ENCODE measurements at places on chromosomes 13 and 19.

GRCh38 chr19:49567861-49568441 lies 12.4 kb downstream of the NOSIP start:
- no peak for DNase-seq

DNA sequence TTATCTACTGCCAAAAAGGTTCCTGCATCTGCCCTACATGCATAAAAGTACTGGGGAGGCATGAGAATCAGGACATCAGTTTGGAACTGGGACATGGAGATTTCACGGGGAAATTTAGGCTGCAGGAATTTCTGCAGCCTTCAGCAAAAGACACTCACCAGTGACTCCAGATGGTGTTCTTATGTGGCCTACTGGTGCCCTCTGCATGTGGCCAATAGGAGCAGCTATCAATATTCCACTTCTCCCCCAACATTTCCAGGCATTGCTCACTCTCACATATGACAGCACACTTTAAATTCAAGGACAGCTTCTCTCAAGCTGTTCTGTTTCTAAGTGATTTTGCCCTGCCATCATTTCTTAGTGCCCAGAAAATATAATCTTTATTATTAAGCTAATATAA lies 570.5 kb upstream of the ARGLU1 start:
- DNase-seq: no peak

GRCh38 chr13:79709471-79709870 lies 228.5 kb downstream of the NDFIP2 start:
- peak; percentile 7 for DNase-seq

- DNase-seq: no peak
These were observed 30.4 kb downstream of the NLRP11 start for GRCh38 chr19:55801416-55801815.

DNA sequence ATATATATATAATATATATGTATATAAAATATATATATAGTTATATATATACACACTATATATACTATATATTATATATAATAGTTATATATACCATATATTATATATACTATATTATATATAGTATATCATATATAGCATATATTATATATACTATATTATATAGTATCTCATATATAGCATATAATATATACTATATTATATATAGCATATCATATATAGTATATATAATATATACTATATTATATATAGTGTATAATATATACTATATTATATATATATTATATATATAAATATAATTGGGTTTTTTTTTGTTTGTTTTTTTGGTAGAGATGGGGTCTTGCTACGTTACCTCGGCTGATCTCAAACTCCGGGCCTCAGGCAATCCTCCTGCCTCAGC lies 11.6 kb upstream of the HNRNPL start:
- DNase-seq: no peak

Measured in AG09309 (cell line).